ENCODE measurements at places on chromosomes 5 and 9. TPM values are rescaled to one million over a fixed set of nuclear protein-coding genes. Genes with fewer than 3 reads are reported as not detected.

NME5 gene
- 0.26 TPM for total RNA-seq

GRCh38 chr9:136949239-136949816, 2.7 kb upstream of the LCN12 start:
- H3K27ac ChIP-seq: peak overlapping the region; percentile 67
- DNase-seq: no peak
- no peaks in the 10 kb centered on the region for H3K36me3 ChIP-seq
- H3K4me3 ChIP-seq: peak overlapping the region; percentile 45
- no peaks in the 10 kb centered on the region for H3K4me1 ChIP-seq

DNA sequence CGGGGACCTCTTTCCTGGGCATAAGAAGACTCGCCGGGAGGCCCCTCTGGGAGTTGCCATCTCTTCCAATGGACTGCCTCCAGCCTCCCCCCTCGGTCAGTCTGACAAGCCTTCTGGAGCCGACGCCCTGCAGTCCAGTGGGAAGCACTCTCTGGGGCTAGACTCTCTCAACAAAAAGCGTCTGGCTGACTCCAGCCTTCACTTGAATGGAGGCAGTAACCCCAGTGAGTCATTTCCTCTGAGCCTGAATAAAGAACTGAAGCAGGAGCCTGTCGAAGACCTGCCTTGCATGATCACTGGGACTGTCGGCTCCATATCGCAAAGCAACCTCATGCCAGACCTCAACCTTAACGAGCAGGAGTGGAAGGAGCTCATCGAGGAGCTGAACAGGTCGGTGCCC, 28.4 kb upstream of the LTC4S start:
- H3K36me3 ChIP-seq: no peaks in the 10 kb centered on the region
- no peak for DNase-seq
- peak overlapping the region; percentile 72 for H3K27ac ChIP-seq
- no peak overlapping the region for H3K4me3 ChIP-seq
- H3K4me1 ChIP-seq: peaks cover 11% of the 10 kb centered on the region

BARX1 gene
- total RNA-seq: 0.67 TPM

GRCh38 chr5:33675958-33676464, 215.8 kb downstream of the ADAMTS12 start:
- no peaks in the 10 kb centered on the region for H3K27me3 ChIP-seq
- no peak overlapping the region for H3K4me3 ChIP-seq
- DNase-seq: no peak
- H3K27ac ChIP-seq: no peak overlapping the region
- H3K36me3 ChIP-seq: no peaks in the 10 kb centered on the region

GPR150 gene
- not detected for total RNA-seq

DNA sequence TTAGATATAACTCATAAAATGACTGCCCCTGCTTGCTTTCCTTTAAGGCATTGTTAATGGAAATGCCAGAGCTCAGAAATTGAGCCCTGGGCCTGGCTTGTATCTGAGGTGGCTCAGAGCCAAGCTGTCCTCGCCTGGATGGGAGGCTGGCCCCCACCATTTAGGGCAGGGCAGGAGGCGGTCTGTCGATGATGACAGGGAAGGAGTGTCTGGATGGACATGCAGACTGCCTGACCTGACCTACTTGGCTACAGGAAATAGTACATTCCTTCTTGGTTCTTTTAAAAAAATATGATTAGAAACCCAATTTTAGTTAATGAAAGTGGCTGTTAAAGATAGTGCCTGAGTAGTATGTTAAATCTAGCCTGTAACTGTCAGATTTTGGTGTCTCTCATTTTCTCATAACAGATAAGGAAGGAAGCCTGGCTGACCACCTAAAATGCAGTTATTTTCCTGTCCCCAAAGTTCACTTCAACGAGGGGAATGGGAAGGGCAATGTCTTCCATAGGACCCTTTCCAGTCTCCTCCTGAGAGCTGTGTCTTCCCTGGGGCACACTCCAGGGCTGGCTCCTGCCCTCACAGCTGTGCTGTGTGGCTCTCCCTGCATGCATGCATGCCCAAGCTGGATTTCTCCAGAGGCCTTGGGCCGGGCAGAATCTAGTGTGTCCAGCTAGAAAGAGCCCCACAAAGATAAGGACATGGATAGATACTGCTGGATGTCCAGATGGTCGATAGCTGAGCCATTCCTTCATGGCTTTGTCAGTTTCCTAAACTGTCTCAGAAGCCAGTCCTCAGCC, 42.3 kb downstream of the MACROH2A1 start:
- no peaks in the 10 kb centered on the region for H3K27me3 ChIP-seq
- peak overlapping the region; percentile 58 for H3K27ac ChIP-seq

DNA sequence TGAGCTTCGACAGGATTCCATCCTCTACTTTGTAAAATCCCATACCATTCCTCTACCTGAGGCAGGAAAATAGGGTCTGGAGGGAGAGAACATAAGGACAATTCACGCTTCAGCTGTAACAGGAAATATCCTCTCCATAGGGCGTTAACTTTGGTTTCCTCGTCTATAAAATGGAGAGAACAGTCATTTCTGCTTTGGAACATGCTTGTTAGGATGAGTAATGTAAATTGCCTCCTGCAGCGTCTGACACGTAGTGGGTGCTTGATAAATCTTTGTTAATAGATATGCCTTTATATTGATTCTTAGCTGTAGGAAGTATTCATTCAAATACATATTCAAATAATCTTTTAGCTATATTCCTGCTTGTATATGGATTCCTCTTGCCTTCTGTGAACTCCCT, 711 bp upstream of the SUB1 start:
- no peaks in the 10 kb centered on the region for H3K36me3 ChIP-seq
- H3K27ac ChIP-seq: no peak overlapping the region
- H3K4me3 ChIP-seq: no peak overlapping the region
- H3K27me3 ChIP-seq: no peaks in the 10 kb centered on the region
- no peak for DNase-seq
- peaks cover 5% of the 10 kb centered on the region for H3K4me1 ChIP-seq

- H3K27me3 ChIP-seq: no peaks in the 10 kb centered on the region
- H3K4me1 ChIP-seq: no peaks in the 10 kb centered on the region
- H3K27ac ChIP-seq: no peak overlapping the region
- no peaks in the 10 kb centered on the region for H3K36me3 ChIP-seq
- no peak overlapping the region for H3K4me3 ChIP-seq
Measured at GRCh38 chr9:120977321-120977720, 50.7 kb upstream of the TRAF1 start.

GRCh38 chr9:27261517-27262211, 35.3 kb downstream of the EQTN start:
- H3K36me3 ChIP-seq: no peaks in the 10 kb centered on the region
- no peaks in the 10 kb centered on the region for H3K27me3 ChIP-seq
- H3K4me3 ChIP-seq: no peak overlapping the region

GABRB2 gene
- total RNA-seq: not detected

GRCh38 chr5:40410964-40411635, 268.6 kb upstream of the PTGER4 start:
- no peaks in the 10 kb centered on the region for H3K36me3 ChIP-seq
- no peak overlapping the region for H3K4me3 ChIP-seq
- H3K4me1 ChIP-seq: no peaks in the 10 kb centered on the region
- H3K27ac ChIP-seq: no peak overlapping the region
- no peaks in the 10 kb centered on the region for H3K27me3 ChIP-seq
- DNase-seq: no peak

DNA sequence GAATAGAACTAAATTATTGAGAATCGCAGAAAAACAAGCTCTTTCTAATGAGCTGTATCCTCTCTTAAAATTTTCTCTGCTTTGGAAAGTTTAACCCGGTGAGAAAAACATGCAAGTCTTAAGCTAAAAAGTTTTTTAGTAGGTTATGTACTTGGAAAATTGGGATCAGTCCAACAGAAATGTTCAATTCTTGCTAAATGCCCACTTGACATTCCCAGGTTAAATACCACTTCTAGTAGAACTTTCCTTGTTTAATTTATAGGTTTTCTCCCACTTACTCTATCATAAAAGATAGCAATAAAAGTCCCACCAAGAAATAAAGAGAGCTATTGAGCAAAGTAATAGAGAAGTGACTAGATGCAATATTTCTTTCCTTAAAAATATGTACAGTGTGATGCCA, 157.1 kb downstream of the CCDC192 start:
- H3K4me3 ChIP-seq: no peak overlapping the region
- H3K27ac ChIP-seq: no peak overlapping the region
- no peaks in the 10 kb centered on the region for H3K27me3 ChIP-seq
- no peaks in the 10 kb centered on the region for H3K36me3 ChIP-seq

DNA sequence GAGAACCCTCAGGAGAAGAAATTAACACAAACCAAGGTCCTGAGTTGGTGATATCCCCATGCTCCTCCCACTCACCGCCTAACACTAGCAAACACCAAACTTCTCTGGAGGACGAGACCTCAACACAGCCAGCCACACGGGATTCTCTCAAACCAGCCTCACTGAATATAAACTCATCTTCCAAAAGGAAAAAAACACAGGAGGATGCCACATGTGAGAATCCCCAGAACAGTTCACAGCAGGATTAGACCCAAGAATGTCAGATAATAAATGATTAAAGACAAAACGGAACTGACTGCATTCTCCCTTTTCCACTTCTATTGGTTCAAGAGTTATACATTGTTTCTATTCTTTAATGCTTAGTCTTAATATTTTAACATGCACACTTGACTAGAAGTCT, 89.2 kb downstream of the LPAR1 start:
- no peaks in the 10 kb centered on the region for H3K36me3 ChIP-seq
- no peak for DNase-seq
- H3K27me3 ChIP-seq: no peaks in the 10 kb centered on the region
- no peak overlapping the region for H3K27ac ChIP-seq

OR1L8 gene
- 0.27 TPM for total RNA-seq

GAS1 gene
- 128 TPM for total RNA-seq

UBLCP1 gene
- 39.0 TPM for total RNA-seq

DNA sequence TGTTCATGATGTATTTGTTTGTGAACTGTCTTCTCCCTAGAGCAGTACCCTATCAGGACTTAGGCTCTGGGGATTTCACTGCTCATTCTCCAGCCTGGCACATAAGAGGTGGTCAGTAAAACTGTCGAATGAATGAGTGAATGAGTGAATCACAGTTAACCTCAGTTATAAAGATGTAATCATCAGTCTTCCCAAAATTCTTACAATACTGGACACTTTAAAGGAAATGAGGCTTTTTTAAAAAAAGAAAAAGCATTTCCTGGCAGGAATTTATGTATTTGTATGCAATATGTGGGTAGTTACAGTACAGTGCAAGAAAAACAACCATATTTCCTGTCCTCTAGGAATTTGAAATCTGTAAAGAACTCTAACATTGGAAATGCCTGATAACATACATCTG, 59.6 kb downstream of the RAI14 start:
- H3K4me3 ChIP-seq: no peak overlapping the region
- DNase-seq: no peak
- H3K27ac ChIP-seq: peak overlapping the region; percentile 73

Data from uterus (tissue), 4 donors.